ENCODE measurements at places on chromosomes 1 and 21. TPM values are rescaled to one million over a fixed set of nuclear protein-coding genes. Genes with fewer than 3 reads are reported as not detected.

The METTL13 gene
- total RNA-seq = 19.0 TPM

The S100A7 gene
- 0.85 TPM for total RNA-seq

The PRKCZ gene
- total RNA-seq = 3.5 TPM

The MCOLN2 gene
- 6.5 TPM for total RNA-seq

The NHLH1 gene
- total RNA-seq = not detected

The MAPKAPK2 gene
- 56.3 TPM for total RNA-seq

The RAB42 gene
- total RNA-seq = 5.8 TPM

The OR2L13 gene
- total RNA-seq = 0.36 TPM

The CASQ2 gene
- total RNA-seq = 6.5 TPM

The LCE1A gene
- total RNA-seq = not detected

The ZBTB17 gene
- total RNA-seq = 37.7 TPM

The S100A4 gene
- 258 TPM for total RNA-seq

The NUDT4B gene
- total RNA-seq = not detected

The SPRR1A gene
- not detected for total RNA-seq

The NGF gene
- 5.6 TPM for total RNA-seq

The PLPPR5 gene
- not detected for total RNA-seq

The BLACAT1 gene
- total RNA-seq = 0.13 TPM

The ZNF695 gene
- 0.18 TPM for total RNA-seq

The UMODL1 gene
- total RNA-seq = not detected

The MATN1 gene
- 0.18 TPM for total RNA-seq

The ERICH3 gene
- total RNA-seq = 0.45 TPM

The ADGRB2 gene
- 5.2 TPM for total RNA-seq

The UBXN10 gene
- total RNA-seq = 0.13 TPM

The CHD5 gene
- 0.09 TPM for total RNA-seq

The TRPM2 gene
- 9.9 TPM for total RNA-seq

The KMO gene
- 1.6 TPM for total RNA-seq

The FCRL5 gene
- total RNA-seq = 0.36 TPM

The NAXE gene
- 47.3 TPM for total RNA-seq

The SPRR5 gene
- not detected for total RNA-seq

The CASZ1 gene
- total RNA-seq = 8.5 TPM

Measured in sciatic nerve (tissue), 2 donors.